CD4-positive, alpha-beta T cell treated with Interleukin-17A for 4 hours (primary cell): ENCODE measurements at places on chromosomes 5 and 9.

- DNase-seq, result no peak
These were observed at the start of gene CCDC192 for GRCh38 chr5:127702926-127703561. TSS of gene CCDC192 (plus strand) at chr5:127703391. CDS start at chr5:127703446, 55 bp downstream.

DNA sequence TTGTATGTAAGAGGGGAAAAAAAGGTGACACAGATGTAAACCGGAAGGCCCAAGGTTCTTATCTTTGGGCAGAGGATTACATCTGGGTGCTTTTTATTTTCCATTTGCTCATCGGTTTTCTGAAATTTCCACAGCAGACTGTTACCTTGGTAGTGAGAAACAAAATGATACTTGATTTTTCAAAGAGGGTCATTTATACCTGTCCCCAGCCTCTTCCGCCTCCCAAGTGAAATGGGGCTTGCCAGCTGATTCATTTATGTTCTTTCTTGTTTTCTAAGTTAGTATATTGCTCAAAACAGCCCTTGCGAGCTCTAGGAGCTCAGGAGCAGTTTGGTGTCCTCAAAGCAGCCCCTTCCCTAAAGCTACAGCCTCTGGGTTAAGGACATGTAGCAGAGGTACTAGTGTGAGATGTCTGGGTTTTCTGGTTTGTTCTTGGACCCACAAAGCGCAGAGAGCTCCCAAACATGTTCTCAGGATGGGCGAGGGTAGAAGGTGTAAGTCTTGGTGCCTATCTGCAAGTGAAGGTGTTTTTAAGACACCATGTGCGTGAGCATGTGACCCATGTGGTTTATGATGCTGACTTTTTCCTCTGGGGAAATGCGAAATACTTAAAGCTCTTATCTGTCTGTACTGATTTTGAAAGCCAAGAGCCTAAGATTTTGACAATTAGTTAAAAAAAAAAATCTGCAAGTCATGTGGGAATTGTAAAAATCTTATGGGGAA, 38.3 kb downstream of the DAPK1 start:
- no peak for DNase-seq

GRCh38 chr9:73294336-73294735, 142.7 kb downstream of the ANXA1 start:
- no peak for DNase-seq

- DNase-seq, result no peak
These were observed 76.0 kb downstream of the ARL15 start for GRCh38 chr5:54234304-54234933.

DNA sequence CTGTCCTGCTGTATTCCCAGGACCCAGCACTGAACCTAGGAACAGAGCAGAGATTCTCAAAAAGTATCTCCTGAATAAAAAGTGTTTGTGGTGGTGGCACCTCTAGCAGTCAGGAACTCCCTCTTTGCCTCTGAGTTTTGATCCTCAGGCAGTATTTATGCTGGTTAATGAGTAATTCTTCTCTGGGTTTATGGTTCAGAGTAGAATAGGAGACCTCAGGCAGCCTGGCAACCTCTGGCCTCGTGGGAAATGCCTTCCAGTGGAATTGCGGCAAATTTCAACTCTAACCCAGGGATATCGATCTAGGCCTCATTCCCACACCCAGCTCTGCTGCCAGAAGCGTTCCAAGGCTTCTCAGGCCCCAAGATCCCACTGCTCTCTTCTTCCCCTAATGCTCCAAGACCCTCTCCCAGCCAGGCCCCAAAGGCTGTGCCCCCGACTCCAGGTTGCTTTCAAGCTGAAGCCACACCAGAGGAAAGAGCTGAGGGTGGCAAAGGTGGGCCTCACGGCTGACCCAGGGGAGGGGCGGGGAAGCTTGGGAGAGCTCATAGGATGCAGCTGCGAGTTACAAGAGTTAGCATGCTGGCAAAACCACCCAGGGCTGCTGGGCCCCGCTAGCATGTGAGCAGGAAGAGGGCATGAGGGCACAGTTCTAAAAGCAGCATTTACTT, 10.9 kb upstream of the HDHD3 start:
- no peak for DNase-seq

DNA sequence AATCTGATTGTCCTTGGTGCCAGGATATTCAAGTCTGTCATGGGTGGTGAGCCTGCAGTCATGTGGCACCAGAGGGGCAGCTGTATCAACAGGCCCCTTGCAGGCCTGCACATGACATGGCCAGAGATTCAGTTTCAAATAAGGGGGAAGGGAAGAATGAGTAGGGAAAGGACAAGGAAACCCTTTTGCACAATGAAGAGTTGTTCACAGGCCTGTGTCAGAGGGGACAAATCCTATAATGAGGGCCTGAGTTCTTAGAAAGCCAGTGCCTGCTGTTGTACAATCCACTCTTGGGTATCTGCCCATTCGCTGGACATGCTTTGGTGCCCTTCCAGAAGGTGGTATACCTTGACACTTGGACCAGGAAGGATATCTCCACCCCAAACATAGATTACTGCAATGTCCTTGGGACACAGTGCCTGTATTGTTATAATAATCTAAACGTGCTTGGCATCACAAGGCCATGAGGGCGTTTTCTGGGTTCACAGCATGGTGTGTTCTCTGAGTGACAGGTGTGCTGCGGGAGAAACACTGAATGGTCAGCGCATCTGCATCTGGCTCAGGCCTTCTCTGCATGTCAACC, 1.9 kb upstream of the TMEM171 start:
- DNase-seq, result no peak

DNA sequence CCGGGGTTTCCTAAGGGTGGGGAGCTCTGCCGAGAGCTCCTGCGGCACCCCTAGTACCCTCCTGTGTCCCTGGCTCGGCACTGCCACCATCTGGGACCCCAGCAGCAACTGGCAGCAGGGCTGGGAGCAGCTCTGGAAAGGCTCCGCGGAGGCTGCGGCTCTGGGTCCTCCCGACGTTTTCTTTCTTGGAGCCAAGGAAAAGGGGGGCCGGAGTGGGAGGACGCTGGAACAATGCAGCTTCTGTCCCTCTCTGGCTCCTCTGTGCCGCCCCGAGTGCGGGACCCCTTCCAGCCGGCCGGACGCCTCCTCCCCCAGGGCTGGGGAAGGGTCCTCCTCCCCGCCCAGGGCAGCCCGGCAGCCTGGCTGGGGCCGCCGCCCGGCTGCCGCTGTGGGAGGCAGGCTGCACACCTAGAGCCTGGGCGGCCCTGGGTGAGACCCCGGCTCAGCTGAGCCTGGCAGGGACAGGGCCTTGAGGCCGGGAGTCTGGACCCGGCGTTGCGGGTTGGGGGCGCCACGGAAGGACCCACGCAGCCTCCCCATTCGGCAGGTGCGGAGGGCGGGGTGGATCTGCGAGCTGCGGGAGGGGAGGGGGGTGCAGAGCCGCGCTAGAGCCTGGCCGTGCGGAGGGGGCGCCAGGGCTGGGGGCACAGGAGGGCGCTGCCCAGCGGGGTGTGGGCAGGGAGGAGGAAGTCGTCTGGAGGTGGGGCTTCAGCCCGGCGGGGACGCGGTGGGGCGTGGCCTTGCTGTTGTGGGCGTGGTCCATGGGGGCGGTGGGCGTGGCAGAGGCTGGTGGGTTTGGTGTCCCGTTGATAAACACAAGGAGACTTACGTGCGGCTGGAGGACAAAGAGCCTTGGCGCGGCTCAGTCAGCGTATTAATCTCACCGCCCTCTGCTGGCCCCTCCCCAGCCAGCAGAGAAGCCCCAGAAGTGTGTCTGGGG, 15.1 kb downstream of the GPSM1 start:
- DNase-seq, result peak; percentile 58

DNA sequence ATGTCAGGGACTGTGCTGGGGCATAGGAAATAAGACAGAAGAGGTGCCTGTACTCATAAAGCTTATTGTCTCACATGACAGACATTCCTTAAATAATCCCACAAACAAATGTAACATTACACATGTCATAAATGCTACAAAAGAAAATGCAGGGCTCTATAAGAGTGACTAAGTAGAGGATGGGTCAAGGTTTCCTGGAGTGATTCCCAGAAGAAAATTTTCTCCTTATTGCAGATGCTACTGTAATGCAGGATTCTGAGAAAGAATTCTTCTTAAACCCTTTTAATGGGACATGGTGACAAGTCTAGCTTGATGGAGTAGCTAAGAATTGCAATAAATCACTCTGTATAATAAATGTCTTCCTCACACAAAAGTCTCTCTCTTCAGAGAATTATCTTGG, 55.7 kb downstream of the SH3TC2 start:
- DNase-seq, result no peak

- no peak for DNase-seq
These were observed 127.8 kb upstream of the MVB12B start for GRCh38 chr9:126198854-126199253.

DNA sequence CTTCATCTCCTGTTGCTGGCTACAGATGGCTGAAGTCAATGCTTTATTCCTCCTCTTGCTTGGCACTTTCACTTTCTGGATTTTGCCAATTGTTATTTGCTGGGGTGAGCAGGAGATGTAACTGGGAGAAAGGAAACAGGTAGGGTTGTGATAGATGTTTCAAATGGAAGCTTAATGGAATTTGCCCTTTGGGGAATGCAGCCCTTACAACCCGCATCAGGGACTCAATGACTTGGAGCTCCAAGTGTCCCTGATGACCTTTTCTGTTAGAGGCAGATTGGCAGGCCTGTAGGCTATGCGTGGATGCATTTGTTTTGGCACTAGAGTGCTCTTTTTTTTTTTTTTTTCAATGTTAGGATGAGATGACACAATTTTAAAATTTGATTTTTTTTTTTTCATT, 219.9 kb upstream of the GLRA1 start:
- DNase-seq, result no peak

DNA sequence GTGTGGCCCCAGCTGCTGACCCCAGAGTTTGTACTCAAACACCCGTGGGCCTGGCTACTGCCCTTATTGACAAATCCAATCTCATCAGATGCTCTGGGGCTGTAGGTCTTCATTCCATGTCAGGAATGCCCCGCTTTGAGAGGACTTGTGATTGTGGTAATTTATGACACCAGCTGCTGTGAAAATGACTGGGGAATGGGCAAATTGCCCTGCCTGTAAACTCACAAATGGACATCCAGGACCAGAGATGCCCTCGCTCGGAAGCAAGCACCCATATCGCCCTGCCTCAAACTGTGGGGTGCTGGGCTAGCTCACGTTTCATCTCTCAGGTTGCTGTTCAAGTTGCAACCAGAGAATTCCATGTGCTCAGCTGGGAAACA, 225.9 kb upstream of the MAP3K1 start:
- no peak for DNase-seq

GRCh38 chr9:126703002-126703865, 89.5 kb downstream of the LMX1B start:
- DNase-seq, result no peak

GRCh38 chr5:56610093-56610698, 205.2 kb upstream of the MAP3K1 start:
- peak; percentile 26 for DNase-seq

GRCh38 chr5:76099286-76099702, 16.1 kb downstream of the SV2C start:
- DNase-seq, result peak; percentile 14

GRCh38 chr9:289121-289520, 74.5 kb downstream of the DOCK8 start:
- DNase-seq, result no peak

DNA sequence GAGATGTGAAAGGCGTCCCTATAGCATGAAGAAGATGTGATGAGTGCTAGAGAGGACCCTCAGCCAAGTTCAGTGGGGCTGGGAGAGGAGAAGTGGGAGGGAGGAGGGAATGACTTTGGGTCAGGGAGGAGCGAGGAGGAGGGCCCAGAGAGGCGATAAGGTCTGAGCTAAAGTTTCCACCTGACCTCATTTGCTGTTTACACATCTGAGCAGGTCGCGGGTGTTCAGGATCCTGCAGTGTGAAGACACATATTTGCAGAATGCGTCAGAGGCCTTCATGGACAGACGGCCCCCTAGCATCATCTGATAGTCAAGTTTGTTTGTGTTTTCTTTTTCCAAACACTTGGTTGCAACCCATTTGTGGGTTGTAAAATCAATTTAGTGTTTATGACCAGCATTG, 18.9 kb upstream of the IGFBPL1 start:
- DNase-seq, result no peak

DNA sequence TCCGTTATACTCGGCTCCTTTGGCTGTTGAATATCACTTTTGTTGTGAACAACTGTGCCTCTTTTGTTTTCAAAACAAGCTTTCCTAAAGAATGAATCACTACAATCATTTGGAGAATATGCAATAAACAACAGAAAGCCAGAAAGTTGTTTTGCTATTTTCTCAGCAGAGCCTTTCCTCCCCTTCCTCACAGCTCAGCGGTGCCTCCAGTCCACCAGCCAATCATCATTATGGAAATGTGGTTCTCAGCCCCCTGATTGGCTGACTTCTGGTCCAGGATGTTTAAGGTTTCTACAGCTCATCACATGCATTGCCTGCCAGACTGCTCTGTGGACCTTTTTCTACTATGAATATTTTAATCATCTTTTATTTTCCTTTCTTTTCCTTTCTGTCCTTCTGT, 9.1 kb upstream of the ZNF608 start:
- no peak for DNase-seq

- no peak for DNase-seq
These were observed 175.6 kb upstream of the COX7C start for GRCh38 chr5:86442036-86442745.

DNA sequence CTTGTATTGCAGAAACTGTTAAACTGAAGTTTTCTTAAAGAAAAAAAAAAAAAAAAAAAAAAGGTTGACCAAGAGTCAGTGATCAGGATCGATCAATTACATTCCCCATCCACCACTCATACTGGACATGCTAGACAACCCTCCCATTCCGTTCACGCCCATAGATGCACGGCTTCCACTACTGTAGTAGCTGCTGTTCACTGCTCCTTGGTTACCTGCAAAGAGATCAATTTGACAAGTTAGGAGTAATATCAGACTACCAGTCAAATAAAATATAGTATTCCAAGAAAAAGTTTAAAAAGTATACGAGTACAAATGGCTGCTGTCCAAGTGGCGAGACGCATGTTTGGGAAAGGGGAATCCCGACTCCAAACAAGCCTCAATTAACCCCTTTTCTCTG, 8.7 kb downstream of the HNRNPH1 start:
- DNase-seq, result no peak

GRCh38 chr5:77772729-77773128, 3.4 kb downstream of the TBCA start:
- DNase-seq, result no peak

- no peak for DNase-seq
These were observed 665 bp upstream of the LVRN start for GRCh38 chr5:115961381-115962238.

- no peak for DNase-seq
These were observed 89.2 kb upstream of the CAST start for GRCh38 chr5:96572864-96573512.

- no peak for DNase-seq
These were observed 22.6 kb upstream of the ORM1 start for GRCh38 chr9:114300153-114300845.

DNA sequence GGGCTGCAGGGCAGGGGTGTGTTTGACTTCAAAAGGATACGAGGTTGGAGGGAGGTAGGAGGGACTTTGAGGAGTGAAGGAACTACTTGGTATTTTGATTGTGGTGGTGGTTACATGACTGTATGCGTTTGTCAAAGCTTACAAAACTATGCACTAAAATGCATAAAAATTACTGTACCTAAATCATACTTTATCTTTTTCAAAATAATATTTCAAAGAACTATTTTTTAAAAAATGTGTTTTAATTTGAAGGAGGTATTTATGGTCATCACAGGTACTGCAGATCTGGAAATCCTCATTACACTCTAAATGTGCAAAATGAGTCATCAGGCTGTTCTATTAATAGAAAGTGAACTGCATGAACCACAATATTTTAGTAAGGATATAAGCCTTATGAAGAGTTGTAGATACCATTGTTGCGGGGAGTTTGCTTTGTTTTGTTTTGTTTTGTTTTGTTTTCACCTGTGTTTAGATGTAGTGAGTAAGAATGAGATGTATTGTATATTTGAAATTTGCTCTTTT, 116.9 kb downstream of the ARRDC3 start:
- DNase-seq, result no peak
